ENCODE measurements at places on chromosomes 7 and 10. TPM values are rescaled to one million over a fixed set of nuclear protein-coding genes. Genes with fewer than 3 reads are reported as not detected.

The HOXA13 gene
- not detected for polyA plus RNA-seq

The CDH23 gene
- 2.0 TPM for polyA plus RNA-seq

DNA sequence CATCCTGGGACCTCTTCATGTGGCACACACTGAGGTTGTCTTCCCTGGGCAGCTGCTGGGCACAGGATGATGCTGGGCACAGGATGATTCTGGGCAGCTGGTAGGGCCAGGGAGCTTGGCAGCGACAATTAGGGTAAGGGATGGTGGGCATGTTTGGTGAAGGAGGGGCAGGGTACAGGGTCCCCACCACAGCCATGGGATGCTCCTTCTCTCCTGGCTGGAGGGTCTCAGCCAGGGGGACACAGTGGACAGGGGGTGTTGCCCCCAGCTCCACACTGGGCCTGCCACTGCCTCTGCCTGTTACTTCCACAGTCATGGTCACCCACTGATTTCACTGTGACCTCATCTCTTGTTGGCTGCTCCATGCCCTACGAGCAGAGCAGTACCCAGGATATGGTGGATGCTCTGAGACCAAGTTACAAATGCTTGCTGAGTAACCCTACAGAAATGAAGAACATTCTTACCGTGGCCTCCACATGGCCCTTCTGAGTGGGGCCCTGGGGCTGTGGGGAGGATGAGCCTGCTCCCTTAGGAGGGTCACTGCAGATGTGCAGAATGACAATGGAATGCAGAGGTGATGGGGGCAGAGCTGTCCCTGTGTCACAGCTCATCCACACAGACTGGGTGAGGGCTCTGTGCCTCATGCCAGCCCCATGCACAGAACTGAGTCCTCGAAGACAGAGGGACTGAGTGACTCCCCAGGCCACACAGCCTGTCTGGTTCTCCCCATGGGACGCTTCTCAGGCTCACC is 28.4 kb upstream of the RET start:
- no peak for DNase-seq

DNA sequence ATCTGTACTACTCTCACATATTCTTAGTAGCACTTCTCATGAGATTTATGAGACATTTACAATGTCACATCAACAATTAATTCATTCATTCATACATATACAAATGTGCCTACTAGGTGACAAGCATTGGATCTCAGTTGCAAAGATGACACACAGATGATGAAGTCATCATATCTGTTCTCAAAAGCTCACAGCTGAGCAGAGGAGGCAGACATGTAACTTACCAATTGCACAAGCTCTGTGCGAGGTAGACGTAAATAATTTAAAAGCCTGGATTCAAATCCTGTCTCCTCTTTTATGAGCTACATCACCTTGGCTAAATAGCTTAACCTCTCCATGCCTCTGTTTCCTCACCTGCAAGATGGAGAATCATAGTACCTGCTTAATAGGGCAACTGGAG is 109.4 kb upstream of the FAM133B start:
- DNase-seq: no peak

The CCL24 gene
- polyA plus RNA-seq: not detected

The FGFR2 gene
- polyA plus RNA-seq: 105 TPM

DNA sequence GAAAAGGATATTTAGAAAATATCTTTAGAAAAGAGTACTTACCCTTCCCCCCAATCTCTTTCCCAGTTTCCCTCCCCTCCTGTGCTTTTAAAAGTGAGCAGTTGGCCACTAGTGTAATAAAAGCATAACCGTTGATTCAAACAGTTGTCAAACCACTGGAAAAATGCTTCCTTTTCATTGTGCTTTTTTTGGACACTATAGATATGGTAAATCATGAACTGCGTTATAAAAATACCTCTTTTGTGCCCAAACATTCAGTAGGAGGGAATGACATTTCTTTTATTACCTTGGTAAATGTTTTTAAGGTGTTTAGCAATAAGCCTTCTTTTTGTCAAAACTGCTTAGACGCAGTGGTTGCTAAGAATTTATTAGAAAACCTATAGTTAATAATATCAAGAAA is 232.4 kb downstream of the SLC25A13 start:
- DNase-seq: no peak

GRCh38 chr7:26090927-26091519 is 61.0 kb upstream of the NFE2L3 start:
- no peak for DNase-seq

The POM121L12 gene
- polyA plus RNA-seq: not detected

The TMEM184A gene
- polyA plus RNA-seq: 4.5 TPM

DNA sequence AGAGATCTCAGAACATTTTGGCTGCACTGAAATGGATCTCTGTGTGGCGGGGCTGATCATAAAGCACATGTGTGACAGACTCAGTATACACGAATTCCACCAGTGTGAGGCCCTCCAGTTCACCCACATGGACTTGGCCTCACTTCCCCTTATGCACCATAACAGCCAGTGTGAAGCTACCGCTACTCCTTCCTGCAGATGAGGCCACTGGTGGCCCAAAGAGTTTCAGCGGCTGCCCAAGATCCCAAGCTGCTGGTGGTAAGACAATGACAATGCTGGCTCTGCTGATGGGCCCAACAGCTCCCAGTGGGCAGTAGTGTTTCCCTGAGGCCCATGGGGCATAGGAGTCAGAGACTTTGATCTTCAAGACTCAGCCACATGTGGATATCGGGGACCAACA is 21.0 kb upstream of the C10orf71 start:
- DNase-seq: no peak

The VIPR2 gene
- polyA plus RNA-seq: 3.8 TPM

GRCh38 chr7:87411186-87411585 is 64.3 kb downstream of the ABCB4 start:
- no peak for DNase-seq
